ENCODE measurements at places on chromosomes 7 and 10.

DNA sequence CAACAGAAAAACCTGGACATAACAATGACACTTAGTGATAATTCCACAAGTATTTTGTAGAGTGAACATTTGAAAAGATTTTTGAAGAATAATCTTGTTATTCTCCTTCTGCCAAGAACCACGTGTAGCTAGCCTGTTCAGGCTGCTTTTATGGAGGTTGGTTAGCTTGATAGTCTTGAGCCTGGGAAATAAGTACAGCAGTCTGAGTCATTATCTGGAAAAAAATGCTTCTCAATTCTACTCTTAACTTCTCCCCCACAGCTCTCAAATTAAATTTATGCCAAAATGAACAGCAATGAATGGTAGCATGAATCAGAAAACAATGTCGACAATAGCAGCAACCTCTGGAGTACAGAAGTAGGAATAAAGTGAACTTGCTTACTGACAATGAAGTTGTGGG lies 63.2 kb downstream of the GPR37 start:
- DNase-seq: no peak

DNA sequence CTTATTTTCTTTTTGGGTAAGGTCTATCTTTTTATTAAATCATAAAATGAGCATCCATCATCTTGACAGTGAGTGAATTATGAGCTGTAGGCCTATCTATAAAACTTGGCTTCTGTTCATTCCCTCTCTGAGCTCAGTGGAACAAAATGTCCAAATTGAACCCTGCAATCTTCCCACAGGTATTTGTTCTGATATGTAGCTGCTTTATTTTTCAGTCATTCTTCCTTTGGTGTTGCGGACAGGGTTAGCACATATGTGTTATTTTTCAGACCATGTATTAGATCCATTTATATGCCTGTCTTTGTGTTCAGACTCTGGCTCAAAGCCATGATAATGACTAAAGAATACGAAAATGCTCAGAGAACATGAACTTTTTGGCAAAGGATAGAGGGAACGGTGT lies 201.6 kb upstream of the KIAA1217 start:
- DNase-seq: no peak

DNA sequence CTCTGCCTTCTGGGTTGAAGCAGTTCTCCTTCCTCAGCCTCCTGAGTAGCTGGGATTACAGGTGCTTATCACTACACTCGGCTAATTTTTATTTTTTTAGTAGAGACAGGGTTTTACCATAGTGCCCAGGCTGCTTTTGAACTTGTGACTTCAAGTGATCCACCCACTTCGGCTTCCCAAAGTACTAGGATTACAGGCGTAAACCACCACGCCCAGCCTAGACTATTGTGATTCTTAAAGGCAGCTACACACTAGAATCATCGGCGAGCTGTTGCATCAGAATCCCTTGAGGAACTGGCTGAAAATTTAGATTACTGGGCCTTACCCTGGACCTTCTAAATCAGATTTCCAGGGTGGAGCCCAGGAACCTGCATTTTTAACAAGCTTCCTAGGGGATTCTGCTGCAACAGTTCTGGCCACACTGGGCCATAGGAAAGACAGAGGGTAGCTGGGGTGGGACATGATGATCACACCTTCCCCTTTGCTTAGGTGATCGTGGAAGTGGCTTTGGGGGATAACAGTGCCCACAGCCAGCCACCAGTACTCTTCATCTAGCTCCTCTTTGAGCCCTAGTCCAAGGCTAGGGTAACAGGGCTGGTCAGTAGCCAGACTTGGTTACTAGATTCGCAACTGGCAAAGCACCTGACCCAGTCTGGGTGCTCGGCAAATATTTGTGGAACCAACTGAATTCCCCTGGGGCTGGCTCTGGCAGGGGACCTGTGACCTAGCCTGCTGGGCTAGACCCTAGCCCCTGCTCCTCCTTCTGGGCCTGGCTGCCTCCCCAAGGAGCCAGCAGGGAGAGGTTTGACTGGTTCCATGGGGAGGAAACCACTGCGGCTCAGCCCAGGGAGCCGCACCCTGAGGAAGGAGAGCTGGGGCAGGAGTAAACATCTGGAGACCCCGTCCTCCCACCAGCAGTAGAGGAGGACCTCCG lies 67.1 kb upstream of the DUSP5 start:
- no peak for DNase-seq

DNA sequence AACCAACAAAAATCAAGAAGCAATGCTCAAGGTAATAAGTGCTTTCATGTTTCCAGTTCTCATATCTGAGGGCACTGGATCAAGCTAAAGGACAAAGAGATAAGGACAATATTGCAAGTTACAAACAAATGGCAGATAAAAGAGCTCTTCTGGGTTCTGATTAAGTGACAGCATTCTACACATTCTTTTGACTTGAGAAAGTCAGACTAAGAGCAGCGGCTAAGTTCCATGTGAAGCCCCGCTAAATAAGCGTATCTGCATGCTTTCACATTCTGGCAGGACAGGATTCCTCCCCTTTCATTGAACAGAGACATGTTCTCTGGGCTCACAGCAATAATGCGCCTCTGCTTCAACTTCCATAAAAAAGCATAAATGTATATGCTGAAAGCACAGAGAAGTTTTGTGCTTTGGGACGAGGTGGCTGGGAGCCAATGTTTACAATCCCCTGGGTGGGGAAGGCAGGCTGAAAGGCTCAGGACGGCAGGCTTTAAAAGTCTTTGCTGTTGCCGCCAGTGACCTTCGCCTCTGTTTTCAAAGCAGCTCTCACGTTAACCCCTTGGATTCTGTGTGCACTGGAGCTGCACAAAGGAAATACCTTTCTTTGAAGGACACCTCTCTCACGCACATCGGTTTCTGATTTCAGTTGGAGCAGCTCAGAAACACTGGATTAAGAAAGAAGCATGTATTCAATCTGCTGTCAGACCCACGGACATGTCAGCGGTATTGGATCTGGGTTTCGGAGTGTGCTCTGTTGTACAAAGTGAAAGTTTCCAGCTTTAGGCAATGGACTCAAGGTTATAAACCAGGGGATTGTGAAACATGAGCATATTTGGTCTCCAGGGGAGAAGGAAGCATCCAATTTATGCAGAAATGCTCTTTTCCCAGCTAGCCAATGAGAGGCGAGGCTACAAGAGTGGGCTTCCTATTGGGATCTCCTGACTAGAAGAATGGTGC lies 105.4 kb upstream of the FAM133B start:
- DNase-seq: no peak

DNA sequence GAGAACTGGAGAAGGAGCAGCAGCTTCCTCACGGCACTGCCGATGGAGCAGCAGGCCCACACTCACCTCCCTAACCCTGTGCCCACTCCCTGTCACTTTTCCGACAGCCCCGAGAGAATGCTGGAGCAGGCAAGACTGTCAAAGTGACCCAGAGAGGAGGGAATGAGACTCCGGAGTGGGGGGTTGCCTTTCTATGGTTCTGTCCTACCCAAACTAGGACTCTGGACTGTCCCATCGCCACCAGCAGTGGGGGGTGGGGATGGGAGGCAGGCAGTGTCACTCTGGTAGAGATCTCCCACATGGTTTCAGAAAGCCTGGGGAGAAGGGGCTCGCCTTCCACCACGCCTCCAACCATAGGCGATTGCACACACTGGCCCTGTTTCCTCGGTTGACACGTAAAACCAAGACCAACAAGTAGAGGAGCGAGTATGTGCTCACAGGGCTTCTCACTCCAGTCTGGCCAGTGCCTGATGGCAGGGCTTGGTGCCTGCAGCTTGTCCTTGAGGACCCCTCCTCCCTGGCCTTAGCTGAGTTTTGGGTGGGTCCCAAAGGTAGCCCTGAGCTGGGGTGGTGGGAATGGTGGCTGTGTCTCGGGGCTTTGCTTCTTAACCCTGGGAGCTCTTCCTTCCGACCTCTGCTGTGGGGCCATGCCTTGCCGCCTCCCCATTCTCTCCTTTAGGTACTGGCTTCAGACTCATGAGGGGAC lies 148.5 kb downstream of the PTPN20 start:
- no peak for DNase-seq

GRCh38 chr10:14840178-14840577 lies 2.1 kb downstream of the HSPA14 start:
- no peak for DNase-seq

DNA sequence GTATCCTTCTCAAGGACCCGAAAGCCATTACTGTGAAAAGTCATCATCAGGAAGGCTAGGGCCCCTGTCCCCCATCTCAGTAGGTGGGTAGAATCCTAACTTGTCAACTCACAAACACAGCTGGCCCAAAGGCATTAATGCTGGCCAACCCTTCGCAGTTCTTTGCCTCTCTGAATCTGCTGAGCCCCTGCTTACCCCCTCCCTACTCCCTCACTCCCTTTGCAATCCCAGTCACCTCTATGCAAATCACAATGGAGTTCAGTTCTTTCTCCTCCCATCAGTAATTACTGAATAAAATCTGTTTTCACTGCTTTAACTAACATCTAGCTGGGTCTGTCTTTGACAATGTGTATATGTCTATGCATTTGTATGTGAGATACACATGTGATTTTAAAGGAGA lies 38.1 kb upstream of the AOAH start:
- DNase-seq: no peak

DNA sequence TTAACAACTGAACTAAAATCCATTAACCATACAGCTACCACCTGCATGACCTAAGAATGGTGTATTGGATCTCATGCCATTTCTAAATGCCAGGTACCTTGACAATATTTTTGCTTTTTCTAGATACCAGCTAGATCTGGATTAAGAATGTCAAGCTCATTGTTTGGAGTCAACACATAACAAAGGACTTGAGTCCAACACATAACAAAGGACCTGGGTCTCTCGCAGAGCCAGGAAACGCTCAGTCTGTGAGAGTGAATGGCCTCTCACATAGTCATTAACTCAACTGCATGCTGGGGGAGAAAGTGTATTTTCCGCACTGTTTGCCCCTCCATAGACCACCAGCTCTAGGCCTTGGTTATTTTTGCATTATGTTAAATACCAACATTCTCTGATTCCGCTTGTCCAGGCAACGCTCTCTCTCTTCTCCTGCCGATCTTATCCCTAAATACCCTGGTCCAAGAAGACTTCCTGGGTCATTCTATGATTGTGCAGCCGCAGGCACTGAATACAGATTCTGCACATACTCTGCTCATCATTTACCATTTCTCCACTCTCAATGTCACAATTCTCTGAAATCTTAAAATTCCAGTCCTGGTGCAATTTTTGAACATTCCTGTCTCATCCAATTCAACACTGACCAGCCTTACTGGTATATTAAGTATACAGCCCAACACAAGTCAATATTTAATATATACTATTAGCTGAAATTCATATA lies 31.2 kb downstream of the ITIH5 start:
- DNase-seq: no peak

- no peak for DNase-seq
These were observed 211.2 kb downstream of the JAZF1 start for GRCh38 chr7:27969346-27969745.

- no peak for DNase-seq
These were observed 45.2 kb downstream of the PRKG1 start for GRCh38 chr10:51119441-51119840.

DNA sequence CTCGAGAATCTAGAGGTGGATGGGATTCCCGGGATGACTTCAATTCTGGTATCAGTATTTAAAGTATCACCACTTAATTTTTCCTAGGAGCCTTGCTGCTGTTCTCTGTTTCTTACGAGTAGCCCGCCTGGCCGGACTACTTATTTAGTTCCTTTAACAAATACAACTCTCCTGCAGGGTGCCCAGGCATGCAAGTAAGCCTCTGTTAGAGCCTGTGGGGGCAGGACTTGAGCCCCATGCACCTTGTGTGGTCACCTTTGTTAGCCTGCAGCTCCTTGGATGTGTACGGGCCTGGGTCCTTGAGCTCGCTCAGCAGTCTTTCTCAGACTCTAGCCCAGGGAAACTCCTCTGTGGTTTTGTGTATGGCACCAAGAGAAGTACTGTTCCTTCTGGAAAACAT lies 16.1 kb downstream of the EIF4H start:
- no peak for DNase-seq

DNA sequence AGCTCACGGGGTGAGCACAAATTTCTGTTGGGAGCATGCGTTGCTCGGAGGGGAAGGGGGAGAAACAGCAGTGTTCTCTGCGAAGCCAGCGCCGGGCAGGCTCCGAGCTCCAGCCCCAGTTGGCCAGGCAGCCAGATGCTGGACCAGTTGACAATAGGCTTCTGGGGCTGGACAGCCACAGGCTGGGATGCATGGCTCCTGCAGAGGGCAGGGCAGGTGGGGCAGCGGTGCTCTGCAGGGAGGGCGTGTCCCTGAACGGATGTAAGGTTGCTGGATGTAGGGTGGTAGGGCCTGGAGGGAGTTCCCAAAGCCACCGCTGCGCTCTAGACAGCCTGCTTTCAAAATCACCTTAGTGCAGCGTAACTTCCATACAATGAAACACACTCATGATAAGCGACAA lies 574.9 kb downstream of the GLRX3 start:
- DNase-seq: no peak

- no peak for DNase-seq
These were observed 76.3 kb downstream of the COL13A1 start for GRCh38 chr10:69878038-69878437.

GRCh38 chr10:112812586-112812985 lies 137.5 kb upstream of the TCF7L2 start:
- no peak for DNase-seq

DNA sequence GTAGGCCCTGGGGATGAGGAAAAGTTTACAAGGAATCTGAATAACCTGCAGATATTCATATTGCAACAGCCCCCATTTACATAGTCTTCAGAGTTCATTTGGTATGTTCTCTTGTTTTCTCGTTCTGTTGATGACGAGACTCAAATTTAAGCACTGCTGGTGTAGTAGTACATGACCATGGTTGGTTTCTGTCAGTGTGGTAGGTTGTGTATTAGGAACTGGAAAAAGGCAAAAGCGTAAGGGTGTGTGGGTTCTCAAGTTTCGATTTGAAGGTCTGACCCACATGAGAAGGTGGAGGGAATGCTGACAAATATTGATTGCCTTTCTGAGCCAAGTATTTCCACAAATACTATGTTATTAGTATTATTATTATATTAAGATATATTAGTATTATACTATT lies 151.7 kb downstream of the AUTS2 start:
- no peak for DNase-seq

- DNase-seq: no peak
These were observed 49.1 kb upstream of the MSMB start for GRCh38 chr10:46094931-46095750.

DNA sequence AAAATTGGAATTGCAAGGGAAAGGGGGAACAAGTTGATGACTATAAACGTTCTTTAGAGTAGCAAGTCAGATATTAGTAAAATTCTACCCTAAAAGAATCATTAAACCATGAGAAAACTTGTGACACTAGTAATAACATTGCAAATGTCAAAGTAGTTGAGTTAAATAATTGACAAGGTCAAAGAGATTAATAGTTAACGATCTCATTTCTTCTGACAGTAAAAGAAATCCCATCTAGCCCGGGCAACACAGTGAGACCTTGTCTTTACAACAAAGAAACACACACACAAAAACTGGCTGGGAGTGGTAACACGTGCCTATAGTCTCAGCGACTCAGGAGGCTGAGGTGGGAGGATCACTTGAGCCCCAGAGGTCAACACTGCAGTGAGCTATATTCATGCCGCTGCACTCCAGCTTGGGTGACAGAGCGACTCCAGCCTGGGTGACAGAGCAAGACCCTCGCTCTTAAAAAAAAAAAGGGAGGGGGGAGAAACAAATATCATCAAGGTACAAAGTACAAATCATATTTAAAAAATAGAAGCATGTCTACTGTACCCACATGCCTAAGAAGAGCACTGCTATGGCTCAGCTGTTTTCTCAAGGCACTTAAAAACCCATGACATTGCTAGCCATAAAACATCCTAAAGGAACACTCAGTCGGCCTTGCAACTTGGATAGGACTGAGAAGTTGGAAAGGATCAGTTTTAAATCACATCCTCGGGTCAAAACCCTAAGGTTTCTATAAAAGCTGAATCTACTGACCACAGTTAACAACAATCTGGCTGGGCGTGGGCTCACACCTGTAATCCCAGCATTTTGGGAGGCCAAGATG lies 401.1 kb downstream of the PARD3 start:
- DNase-seq: no peak

Data from stimulated activated CD8-positive, alpha-beta memory T cell treated with anti-CD3 and anti-CD28 coated beads, Interleukin-15, amount 100 ng/mL, for 4 hours (primary cell).